ENCODE measurements at places on chromosomes 2 and 18.

DNA sequence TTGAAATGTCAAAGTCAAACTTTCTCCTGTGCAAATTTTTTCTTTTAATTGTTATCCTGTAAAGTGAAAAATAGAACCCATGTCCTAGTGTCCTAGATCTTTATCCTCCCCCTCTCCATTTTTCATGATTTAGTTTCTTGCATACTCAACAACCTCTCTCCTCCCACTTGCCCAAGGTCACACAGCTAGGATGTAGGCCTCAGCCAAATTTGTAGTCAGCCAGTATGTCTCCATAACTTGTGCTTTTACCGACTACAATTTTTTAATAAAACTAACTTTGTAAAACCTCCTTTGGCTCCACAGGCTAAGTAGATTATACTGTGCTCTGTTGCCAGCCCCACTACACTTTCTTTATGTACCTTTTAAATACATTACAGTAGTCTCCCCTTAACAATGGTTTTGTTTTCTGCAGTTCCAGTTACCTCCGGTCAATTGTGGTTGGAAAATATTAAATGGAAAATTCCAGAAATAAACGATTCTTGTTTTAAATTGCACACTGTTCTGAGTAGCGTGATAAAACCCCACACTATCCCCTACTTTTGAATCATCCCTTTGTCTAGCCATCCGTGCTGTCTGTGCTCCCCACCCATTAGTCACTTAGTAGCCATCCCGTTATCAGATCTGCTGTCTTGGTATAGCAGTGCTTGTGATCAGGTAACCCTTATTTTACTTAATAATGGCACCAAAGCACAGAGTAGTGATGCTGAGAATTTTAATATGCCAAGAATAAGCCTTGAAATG lies 22.8 kb downstream of the GULP1 start:
- DNase-seq: peak; percentile 48

DNA sequence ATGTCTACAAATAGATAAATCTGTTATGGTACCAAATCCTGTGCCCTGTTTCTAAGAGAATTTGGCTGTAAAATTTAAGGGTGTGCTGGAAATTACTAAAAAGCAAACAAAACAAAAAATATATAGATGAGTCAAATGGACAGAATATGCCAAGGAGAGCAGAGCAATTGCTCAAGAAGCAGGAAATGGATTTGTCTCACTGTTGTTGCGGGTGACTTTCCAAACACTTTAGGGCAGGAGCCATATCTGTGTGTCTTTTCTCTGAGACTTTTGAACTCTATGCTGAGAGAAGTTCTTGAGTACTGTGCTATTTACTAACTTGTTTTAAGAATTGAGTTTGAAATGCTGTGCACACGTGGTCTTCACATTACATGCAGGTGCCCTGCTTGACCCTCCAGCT lies 221.7 kb downstream of the PHLPP1 start:
- DNase-seq: peak; percentile 55

DNA sequence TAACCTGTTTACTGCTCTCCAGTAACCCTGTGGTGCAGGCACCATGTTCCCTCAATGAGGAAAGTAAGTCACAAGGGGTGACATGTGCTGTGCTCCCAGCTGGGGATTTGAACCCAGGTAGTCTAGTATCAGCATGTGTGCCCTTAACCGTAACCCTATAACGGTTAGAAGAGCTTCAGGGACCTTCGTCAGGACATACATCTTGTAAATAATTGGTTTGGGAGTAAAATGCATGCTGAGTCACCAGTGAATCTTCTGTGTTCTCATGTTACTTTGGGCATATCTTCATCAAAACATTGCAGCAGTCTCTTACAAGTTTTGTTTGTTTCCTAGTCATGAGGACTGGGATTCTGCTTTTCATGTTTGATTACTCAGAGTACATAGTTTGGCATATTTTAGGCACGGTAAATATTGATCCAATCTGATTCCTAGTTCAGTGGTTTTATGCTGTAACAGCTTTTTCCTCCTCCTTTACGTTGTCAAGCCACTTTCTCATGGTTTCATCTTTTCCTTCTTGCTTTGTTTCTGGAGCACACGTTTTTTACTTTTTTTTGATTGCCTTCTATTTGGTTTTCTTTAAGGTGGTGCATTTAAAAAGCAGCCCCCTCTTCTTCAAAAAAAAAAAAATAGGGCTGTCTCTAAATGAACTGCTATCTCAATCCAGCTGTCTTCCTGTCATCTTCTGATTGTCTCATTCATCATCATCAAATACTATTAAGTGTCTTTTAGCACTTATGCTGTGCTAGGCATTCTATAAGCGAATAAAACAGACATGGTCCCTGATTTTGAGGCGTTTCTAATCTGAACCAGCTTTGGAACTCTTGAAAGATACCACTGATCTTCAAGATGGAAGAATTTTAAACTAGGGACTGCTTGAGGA lies 50.4 kb downstream of the CLIP4 start:
- peak; percentile 74 for DNase-seq

GRCh38 chr18:28043631-28044030 lies 133.3 kb downstream of the CDH2 start:
- no peak for DNase-seq

- no peak for DNase-seq
Observed at GRCh38 chr2:238005528-238005927, 38.7 kb downstream of the UBE2F start.

DNA sequence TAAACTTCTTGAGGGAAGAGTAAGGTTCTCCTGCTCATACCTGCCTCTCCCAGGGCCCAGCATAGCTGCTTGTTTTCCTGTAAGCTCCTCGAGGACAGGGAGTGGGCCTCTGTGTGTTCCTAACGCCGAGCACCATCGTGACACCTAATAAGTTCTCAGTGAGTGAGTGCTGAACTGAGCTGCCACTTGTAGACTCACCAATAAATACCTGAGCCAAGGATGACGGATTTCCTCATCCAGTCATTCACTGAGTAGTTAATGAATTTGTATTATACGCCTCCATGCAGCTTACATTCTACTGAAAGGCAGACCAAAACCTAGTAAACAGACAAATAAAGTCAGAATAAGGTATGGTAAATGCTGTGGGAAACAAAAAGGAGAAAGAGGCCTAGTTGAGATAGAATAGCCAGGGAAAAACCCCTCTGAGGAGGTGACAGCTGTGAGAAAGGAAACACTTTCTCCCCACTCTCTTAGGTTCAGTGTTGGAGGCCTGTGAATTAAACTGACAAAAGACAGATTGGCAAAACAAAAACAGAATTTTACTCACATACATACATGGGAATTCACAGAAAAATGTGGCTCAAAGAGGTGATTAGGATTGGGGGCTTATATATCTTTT lies 138.6 kb downstream of the B3GNT2 start:
- DNase-seq: no peak

GRCh38 chr2:24191156-24191555 lies 16.3 kb downstream of the FAM228A start:
- no peak for DNase-seq

- peak; percentile 21 for DNase-seq
Observed at GRCh38 chr18:22871809-22872525, 61.2 kb upstream of the RBBP8 start.

GRCh38 chr2:175843625-175844024 lies 158.4 kb downstream of the LNPK start:
- peak; percentile 17 for DNase-seq

GRCh38 chr18:65749841-65750240 lies 971 bp upstream of the CDH7 start:
- no peak for DNase-seq

- DNase-seq: peak; percentile 69
Observed at GRCh38 chr18:77087393-77088141, 45.0 kb downstream of the MBP start.

DNA sequence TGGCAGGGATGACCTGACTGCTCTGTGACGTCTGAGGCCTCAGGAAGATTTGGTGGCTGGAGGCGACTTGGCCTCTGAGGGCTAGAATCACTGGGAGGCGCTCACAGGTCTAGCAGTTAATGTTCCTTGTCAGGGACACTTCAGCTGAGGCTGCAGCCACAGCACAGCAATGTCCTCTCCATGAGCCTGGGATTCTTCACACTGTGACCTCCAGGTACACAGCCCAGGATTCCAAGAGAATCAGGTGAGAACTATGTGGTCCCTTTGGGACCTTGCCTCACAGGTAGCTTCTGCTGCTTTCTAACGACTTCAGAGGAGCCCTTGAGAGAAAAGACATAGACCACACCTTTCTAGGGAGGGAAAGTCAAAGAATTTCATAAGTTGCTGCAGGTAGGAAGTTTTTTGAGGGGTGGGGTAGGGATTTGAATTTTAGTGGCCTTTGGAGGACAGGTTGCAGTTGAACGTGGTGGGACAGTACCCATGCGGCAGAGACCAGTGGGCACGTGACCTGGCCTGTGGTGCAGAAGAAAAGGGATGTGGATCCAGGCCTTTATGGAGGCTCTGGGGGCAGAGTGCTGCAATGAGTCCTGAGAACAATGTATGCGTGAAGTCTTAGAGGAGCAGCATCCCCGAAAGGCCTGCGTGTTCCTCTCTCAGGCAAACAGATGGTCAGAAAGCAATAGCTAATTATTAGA lies 86.2 kb downstream of the LYPD1 start:
- DNase-seq: no peak

- DNase-seq: peak; percentile 64
Observed at GRCh38 chr18:22433956-22434355, 16.2 kb upstream of the CTAGE1 start.

GRCh38 chr2:119350311-119350998 lies 16.2 kb downstream of the C2orf76 start:
- DNase-seq: no peak

DNA sequence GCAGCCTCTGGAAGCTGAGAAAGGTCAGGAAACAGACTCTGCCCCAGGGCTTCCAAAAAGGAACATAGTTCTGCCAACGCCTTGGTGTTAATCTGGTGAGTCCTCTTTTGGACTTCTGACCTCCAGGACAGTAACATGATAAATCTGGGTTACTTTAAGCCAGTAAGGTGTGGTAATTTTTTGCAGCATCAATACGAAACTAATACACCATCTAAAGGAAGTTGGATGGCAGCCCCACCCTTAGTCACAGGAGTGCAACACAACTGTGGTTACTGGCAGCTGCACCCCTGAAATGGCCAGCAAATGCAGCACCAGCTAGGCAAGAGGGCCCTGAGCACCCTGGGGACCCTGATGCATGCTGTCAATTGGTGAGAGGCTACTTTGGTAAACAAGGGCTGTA lies 25.8 kb downstream of the CREG2 start:
- no peak for DNase-seq

GRCh38 chr2:955829-956731 lies 5.4 kb downstream of the SNTG2 start:
- no peak for DNase-seq

DNA sequence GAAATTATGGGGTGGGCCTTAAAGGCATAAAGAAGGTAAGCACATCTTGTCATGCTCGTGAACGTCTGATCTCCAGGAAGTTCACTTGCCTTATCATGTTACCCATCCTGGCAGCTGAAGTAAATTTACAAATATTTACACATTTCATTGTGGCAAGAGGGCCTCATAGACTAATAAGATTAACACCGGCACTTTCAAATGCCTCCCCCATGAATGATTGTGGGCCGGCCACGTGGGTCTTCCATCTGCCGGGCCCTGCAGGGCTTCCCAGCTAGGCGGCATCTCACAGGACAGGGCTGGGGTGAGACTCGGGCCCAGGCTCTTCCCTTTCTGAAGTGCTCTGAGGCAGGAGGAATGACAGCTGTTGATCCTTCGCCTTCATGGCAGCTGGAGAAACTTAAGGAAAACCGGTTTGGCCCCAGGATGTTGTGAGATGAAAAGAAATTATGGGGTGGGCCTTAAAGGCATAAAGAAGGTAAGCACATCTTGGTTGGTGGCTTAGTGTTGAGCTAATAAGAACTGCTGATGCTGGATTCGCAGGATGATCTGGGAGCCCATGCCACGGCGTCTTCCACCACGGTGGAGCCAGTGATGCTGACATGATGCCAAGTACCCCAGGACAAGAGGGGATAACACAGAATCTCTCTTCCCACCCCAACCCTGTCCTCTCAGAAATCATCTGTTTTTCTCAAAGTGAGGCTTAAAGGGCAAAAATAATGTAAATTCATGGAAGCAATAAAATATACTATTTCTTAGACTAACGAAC lies 176.3 kb downstream of the SEPTIN10 start:
- no peak for DNase-seq

GRCh38 chr2:84477886-84478285 lies 18.8 kb upstream of the SUCLG1 start:
- no peak for DNase-seq

GRCh38 chr18:46243095-46243494 lies 138.9 kb downstream of the HAUS1 start:
- DNase-seq: peak; percentile 47

DNA sequence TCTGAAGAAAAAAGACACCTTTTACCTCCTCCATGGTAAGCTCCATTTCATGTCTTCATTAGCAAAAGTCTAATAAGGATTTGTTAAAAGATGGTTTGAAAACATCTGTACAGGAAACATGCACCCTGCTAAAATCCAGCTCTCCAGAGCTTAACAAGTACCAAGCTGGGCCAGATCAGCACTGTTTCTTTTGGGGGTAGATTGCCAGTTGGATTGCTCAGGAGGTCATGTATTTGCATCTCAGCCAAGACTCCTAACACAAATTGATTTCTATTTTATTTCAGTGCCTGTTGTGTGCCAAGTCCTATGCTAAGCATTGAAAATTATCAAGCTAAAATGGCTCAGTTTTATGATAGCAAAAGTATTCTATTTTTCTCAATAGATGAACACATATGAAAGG lies 3.4 kb upstream of the TMEM182 start:
- DNase-seq: no peak

DNA sequence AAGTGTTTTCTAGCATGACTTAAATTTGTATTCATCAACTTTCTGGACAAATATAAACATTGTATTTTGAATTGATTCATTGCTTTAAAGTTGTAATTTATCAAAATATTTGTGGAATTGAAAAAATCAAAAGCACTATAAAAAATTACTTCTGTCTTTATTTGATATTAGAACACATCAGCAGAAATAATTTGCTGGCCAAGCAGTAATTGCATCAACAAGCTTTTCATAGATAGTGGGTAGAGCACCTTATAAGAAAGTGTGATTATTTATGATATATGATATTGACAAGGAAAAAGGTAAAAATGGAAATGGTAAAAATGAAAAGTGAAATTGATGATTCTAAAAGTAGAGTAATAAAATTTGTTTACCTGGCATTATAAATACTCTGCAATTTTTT lies 861.1 kb downstream of the CPS1 start:
- DNase-seq: no peak

- no peak for DNase-seq
Observed at GRCh38 chr2:138475277-138475776, 26.2 kb upstream of the SPOPL start.

DNA sequence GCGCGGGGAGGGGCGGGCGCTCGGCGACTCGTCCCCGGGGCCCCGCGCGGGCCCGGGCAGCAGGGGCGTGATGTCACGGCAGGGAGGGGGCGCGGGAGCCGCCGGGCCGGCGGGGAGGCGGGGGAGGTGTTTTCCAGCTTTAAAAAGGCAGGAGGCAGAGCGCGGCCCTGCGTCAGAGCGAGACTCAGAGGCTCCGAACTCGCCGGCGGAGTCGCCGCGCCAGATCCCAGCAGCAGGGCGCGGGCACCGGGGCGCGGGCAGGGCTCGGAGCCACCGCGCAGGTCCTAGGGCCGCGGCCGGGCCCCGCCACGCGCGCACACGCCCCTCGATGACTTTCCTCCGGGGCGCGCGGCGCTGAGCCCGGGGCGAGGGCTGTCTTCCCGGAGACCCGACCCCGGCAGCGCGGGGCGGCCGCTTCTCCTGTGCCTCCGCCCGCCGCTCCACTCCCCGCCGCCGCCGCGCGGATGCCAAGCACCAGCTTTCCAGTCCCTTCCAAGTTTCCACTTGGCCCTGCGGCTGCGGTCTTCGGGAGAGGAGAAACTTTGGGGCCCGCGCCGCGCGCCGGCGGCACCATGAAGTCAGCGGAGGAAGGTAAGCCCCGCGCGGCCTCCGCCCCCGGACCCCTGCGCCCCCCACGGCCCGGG lies at the start of gene NFATC1:
Gene NFATC1 (plus strand): TSS at position 170 of the 644 bp plus-strand sequence. CDS start 295 bp downstream, at position 465.
- peak; percentile 71 for DNase-seq

GRCh38 chr2:24917086-24917485 lies 3.0 kb downstream of the ADCY3 start:
- DNase-seq: peak; percentile 68
